Pons (tissue), 1 donor: ENCODE measurements at places on chromosomes 12 and 14.

GRCh38 chr12:42109031-42109430, 35.6 kb downstream of the GXYLT1 start:
- no peak for DNase-seq

- no peak for DNase-seq
These were observed 152.1 kb downstream of the SRGAP1 start for GRCh38 chr12:63996556-63996955.

DNA sequence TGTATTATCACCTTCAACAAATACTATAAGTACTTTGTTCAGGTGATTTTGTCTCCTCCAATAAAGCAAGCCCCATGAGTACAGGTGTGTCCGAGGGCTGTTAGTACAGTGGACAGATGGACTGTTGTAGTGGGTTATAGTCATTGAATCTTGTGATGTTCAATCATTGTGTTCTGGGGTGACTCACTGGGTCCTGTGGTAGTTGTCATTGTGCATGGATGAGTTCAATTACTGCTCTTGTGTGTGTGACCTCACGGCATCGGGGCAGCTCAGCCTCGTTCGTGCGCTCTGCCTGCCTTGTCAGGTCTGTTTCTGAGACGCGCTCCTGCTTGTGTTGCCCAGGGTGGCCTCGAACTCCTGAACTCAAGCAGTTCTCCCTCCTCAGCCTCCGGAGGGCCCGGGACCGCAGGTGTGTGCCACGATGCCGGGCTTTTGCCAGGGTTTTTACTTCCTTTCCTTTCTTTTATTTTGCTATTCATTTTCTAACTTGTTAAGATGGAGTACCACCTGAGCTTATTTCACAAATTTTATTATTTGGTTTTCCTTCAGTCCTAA, 72.2 kb downstream of the DDX51 start:
- DNase-seq: no peak

GRCh38 chr14:68658029-68658509, 134.8 kb downstream of the ZFP36L1 start:
- no peak for DNase-seq

GRCh38 chr12:69588527-69588926, 3.3 kb downstream of the CCT2 start:
- DNase-seq: no peak

- DNase-seq: peak; percentile 78
These were observed 153.9 kb upstream of the RMST start for GRCh38 chr12:97308576-97309198.

- no peak for DNase-seq
These were observed 185.6 kb upstream of the C14orf180 start for GRCh38 chr14:104393898-104394381.

- DNase-seq: no peak
These were observed 220.0 kb downstream of the NEDD1 start for GRCh38 chr12:97127061-97127460.

- no peak for DNase-seq
These were observed 14.7 kb downstream of the ITGA5 start for GRCh38 chr12:54404061-54405004.

DNA sequence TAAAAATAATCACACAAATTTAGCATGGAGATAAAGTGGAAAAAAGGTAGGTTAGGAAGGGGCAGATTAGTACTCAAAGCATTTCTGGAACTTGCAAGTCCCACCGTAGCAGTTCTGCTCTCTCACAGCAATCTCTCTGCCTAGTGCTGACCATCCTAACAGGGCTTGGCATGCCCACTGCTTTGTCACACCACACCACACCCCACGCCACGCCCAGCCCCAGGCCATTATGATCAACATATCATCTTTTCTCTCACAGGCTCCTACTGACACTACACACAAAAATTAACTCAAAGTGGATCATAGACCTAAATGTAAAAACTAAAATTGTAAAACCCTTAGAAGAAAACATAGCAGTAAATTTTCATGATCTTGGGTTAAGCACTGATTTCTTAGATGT, 273.7 kb downstream of the DAD1 start:
- DNase-seq: no peak

- no peak for DNase-seq
These were observed 7.2 kb downstream of the NFYB start for GRCh38 chr12:104130760-104131159.

DNA sequence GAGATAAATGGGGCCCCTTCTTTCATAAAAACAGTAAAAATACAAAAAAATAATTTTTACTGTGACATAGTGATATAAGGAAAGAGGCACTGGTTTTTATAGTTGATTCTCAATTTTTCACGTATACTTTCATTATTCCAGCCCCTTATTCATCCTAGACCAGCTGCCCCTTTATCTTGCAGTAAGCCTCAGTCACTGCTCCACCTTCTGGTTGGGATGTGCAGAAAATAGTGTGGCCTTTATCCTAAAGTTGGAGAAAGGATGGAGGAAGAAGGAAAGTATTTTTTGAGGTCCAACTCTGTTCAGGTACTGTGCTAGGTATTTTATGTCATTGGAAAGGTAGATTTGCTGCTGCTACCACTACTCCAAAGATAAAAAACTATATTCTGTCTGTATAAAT, 172.7 kb downstream of the ANO6 start:
- DNase-seq: peak; percentile 44

DNA sequence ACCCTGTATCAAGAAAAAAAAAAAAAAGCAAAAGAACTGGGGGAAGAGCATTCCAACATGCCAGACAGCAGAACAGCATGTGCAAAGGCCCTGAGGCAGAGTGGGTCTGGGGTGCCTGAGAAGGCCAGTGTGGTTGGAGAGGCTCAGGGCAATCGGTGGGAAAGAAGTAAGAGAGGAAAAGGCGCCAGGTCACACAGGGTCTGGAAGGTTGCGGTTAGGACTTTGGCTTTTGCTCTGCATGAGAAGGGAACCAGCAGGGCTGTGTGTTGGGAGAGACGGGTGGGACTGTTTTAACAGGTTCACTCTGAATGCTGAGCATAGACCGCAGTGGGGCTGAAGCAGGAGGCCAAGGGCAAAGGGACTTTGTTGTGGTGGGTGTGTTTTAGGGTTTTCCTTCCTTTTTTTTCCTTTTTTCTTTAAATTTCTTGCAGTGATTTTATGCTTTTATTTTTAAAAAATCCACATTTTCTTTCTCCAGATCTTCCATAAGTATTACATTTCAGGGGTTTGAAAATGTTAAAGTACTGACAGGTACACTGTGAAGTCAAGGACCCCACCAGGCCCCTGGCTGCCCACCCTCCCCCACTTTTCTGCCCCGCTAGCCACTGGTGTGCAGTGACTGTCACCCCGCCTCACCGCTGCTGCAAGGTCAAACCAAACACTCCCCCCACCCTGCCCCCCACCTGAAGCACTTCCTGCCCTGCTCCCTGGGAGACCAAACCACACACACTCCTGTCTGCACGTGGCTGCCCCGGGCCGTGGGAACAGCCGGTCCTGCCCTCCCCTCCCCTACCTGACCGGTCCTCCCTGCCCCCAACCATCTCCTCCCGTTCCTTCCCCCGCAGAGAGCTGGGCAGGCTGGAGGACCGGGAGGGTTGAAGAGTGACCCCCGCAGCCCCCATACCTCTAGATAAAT, 30.0 kb downstream of the DTX1 start:
- no peak for DNase-seq

GRCh38 chr14:34003691-34004090, 52.8 kb upstream of the EGLN3 start:
- DNase-seq: no peak

DNA sequence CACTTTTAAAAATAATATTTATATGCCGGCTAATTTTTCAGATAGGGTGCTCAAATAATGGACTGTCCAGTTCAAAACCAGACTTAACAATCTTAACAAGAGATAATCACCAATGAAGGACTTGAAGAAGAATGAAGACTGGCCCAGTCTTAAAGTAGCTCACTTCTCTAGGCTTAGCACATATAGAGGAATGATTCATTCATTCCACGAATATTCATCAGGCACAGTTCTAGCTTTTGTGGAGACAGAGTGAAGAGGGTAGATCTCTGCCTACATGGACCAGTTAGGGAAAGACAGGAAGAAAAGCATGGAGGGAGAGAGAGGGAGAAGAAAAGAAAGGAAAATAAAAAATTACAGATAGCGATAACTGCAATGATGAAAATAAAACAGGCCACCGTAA, 42.8 kb upstream of the METAP2 start:
- no peak for DNase-seq

DNA sequence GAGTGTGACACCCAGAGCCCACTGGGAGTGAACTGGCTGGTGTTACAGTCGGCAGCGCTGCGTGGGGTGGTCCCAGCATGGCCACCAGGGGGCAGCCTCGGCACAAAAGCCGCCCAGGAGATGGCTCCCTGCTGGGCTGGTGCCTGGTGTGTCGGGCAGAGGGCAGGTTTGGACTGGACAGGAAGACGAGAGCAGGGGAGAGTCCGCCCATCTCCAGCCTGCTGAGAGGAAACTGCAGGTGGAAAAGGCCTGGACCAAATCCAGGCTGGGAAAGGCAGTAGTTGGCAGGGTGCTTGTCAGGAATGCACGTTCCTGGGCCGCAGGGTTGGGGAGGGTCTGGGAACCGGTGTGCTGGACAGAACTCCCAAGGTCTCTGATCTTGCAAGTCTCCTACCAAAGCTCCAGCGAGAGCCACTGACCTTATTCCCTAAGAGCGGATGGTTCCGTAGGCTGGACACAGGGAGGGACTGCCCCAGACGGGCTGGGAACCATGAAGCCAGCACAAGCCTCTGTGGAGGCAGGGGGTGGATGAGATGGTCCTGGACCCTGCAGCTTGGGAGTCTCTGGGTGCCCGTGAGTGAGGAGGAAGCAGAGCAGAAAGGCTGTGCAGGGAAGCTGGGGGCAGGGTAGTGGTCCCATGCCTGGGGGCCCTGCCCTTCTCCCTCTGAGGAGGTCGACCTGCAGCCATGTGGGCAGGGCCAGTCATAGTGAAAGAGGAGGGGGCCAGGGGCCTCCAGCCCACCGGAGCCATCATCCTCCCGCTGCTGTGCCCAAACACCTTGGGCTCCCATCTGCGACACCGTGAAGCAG, 1.8 kb downstream of the AHNAK2 start:
- DNase-seq: peak; percentile 52

DNA sequence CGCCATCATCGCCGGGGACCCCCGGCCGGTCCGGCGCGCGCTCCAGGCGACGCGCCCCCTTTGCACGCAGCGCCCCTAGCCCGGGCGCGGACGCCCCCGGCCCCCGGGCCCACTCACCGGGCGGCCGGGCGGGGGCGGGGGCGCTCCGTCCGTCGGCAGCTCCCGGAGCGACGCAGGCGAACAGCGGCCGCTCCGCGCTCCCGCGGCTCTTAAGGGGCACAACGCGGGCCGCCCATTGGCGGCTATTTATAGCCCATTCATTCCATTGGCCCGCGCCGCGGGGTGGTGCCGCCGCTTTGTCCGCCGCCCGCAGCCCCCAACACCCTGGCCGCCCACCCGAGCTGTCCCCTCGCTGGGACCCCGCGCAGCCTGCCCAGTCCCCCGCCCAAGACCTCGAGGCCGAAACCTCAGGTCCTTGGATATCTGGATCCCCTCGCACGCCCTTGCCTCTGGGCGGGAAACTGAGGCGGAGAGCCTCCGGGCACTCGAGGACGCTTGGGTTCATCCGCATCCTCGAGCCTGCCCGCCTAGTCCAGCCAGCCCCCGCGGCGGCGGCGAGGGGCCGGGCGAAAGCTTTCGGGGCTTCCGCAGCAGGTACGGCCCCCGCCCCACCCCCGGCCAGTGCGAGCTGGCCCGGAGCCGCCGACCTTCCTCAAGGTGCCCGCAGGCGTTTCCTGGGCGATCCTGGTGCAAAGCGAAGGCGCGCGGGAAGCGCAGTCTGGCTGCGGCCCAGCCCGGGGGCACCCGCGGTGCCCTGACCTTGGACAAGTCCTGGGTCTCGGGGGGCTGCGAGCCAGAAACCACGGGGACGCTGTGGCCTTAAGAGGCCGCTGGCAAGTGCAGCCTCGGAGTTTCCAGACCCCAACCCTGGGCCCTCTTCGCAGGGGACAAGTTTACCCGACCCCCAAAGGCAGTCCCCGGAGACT, at the start of gene CKB:
CKB (minus strand) TSS at position 182 of the 926 bp plus-strand sequence. CDS start 337 bp downstream, outside the sequence.
- DNase-seq: peak; percentile 76

- DNase-seq: no peak
These were observed 163.3 kb upstream of the DIO3 start for GRCh38 chr14:101398011-101398410.

DNA sequence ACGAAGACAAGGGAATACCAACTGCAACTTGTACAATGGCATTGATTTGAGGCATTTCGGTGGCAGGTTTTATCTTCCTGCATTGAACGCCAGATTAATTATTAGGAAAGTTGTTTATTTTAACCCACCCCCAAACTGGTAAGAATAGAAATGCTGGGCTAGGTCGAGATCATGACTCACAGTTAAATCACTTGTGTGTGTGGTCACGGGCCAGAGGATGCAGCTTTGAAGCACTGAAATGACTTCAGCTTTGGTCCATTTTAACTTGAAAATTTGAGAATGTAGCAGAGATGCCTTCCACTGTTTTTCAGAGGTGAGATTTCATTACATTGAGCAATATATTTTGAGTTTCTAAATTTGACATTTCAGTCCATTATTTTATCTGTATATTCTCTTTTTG, 23.6 kb upstream of the KCNH3 start:
- no peak for DNase-seq

- no peak for DNase-seq
These were observed 50.7 kb upstream of the TMEM260 start for GRCh38 chr14:56528927-56529326.

GRCh38 chr14:23181453-23181852, 2.0 kb downstream of the SLC7A8 start:
- no peak for DNase-seq

DNA sequence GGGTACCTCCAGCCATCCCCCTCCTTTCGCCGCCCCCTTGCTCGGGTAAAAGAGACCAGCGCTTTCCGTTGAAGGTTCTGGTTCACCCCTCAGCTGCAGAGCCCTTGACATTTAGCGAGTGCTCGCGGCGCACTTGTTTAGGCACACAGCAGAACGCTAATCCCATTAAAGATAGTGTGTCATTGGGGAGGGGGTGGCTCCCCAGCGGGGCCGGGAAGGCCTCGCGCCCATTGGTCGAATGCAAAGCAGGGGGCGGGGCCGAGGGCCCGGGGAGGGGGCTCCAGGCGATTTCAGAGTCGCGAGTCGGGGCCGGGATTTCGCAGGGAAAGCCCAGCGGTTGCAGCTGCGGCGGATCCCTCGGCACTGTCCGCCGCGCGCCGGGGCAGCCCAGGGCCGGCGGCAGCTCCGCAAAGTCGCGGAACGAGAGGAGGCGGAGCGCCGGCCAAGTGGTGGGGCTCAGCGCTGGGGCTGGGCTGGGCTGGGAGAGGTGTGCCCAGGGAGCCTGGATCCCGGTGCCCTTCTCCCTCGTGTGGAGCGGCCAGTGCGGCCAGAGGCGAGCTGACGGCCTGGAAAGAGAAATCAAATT, 122.9 kb downstream of the TSPAN9 start:
- no peak for DNase-seq

DNA sequence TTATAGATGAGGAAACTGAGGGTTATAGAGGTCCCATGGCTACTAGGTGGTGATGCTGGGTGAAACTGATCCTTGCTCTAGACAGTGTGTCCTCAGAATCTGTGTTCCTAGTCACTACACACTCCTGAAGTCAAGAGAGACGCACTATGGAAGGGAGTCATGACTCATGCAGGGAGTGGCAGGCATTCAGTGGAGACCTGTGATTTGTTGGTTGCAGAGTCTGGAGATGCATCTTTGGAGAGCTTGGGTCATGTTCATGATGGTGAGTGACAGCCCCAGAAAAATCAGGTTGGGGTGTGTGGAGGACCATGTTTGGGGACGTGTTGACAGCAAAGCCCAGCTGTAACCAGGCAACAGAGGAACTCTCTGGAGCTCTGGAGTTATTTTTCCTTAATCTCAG, 38.0 kb upstream of the FBXO21 start:
- no peak for DNase-seq
